ENCODE measurements at places on chromosomes 6 and 20. TPM values are rescaled to one million over a fixed set of nuclear protein-coding genes. Genes with fewer than 3 reads are reported as not detected.

The SLC4A11 gene
- total RNA-seq: 0.87 TPM

DNA sequence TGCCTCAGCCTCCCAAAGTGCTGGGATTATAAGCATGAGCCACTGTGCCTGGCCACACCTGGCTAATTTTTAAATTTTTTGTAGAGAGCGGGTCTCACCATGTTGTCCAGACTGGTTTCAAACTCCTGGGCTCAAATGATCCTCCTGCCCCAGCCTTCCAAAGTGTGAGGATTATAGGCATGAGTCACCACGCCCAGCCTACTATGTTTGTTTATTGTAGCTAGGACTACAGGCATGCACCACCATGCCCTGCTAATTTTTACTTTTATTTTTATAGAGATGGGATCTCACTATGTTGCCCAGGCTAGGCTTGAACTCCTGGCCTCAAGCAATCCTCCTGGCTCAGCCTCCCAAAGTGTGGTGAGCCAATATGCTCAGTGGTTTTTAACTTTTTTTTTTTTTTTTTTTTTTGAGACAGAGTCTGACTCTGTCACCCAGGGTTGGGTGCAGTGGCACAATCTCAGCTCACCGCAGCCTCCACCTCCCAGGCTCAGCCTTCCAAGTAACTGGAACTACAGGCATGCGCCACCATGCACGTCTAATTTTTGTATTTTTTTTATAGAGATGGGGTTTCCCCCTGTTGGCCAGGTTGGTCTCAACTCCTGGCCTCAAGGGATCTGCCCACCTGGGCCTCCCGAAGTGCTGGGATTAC is 12.0 kb upstream of the DDX43 start:
- DNase-seq: no peak

The SLC32A1 gene
- 1.3 TPM for total RNA-seq

DNA sequence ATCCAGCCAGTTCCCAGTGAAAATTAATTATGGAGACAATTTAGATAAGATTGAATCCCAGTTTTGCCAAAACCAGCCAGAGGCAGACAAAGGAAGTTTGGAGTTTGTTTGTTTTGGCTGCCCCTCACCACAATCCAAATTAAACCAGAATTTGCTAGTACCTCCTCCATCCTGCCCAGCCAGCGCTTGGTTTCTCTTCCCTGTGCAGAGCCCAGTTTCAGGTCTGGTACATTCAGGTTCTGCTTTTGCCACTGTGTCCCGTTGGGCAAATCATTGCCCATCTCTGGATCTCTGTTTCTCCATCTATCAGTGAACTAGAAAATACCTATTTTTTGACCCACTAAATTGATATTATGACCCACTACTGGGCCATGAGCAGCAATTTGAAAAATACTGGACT is 26.4 kb downstream of the FOXP4 start:
- DNase-seq: no peak

GRCh38 chr6:99879431-99879830 is 114.6 kb downstream of the MCHR2 start:
- no peak for DNase-seq

DNA sequence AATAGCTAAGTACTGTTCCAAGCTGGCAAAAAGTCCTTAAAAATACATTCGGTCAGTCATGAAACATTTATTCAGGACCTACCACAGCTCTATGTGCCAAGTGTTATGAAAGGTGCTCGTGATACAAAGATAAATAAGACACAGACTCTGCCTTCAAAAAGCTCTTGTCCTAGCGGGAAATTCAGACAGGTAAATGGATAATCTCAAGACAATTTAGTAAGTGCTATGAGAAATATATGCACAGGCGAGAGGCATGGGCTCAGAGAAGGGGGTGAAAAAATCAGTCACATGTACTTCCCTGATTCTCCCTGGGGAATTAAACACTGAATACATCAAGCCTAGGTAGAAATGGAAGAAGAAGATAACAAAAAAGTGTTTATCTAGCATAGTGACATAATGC is 49.8 kb upstream of the HEY2 start:
- no peak for DNase-seq

- peak; percentile 76 for DNase-seq
These were observed 87.4 kb downstream of the NOL4L start for GRCh38 chr20:32497589-32498224.

- DNase-seq: peak; percentile 60
These were observed 117.9 kb downstream of the CDH4 start for GRCh38 chr20:61369731-61370520.

DNA sequence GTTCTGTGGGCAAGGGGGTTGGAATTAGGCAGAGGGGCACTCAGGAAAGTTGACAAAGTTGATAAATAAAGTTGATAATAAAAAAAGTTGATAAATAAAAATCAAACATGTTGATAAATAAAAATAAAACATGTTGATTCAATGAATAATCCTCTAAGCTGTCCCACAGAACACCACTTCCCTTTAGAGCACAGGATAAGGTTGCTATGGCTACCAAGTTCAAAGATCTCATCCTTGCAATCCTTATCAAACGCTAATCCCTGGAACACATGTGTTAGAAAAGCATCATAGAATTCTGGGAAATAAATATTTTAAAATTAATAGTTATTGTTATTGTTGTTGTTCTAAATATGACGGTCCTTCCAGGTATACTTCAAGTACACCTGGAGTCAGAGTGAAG is 33.9 kb downstream of the MBOAT1 start:
- DNase-seq: no peak

- no peak for DNase-seq
These were observed 3.5 kb upstream of the FABP7 start for GRCh38 chr6:122775975-122776374.

The RSPH3 gene
- total RNA-seq: 9.6 TPM

GRCh38 chr20:56587307-56588041 is 41.6 kb upstream of the TFAP2C start:
- no peak for DNase-seq

DNA sequence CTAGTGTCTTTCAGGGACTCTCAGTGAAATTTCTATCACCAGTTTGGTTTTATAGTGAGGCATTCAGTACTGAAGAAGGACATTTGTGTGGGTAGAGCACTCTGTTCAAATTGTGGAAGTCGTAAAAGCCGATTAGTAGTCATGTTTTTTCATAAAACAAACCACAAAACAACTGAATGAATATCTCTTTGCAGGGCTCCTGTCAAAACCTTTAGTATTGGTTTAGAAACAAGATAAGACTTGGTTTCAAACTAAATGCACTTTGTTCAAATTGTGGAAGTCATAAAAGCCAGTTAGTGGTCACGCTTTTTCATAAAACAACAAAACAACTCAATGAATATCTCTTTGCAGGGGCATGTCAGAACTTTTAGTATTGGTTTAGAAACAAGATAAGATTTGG is 23.8 kb downstream of the ADGRF4 start:
- DNase-seq: no peak

- no peak for DNase-seq
These were observed 23.5 kb downstream of the TAF4 start for GRCh38 chr20:62042025-62042820.

- no peak for DNase-seq
These were observed 168.7 kb upstream of the LRFN2 start for GRCh38 chr6:40755749-40756452.

The LTV1 gene
- total RNA-seq: 6.2 TPM

The OLIG3 gene
- total RNA-seq: not detected

DNA sequence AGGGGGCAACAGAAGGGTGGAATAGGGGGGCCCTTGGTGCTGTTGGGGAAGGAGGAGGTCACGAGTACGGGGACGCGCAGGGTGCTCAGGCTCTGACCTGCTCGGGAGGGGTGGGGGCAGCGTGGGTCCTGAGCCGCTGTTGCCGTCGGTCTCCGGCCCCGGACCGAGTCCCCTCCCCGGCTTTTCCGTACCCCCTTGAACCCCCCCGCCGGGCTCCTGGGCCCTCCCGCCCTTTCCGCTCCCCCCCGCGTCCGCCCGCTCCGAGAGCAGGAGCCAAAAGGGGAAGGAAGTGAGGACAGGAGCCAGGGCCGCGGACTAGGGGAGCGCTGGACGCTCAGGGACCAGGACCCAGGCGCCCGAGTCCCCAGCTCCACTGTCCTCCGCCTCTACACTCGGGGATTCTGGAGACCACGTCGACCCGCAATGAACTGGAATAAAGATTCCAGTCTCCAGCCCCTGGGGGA is at the start of gene RGL2:
RGL2 (minus strand) TSS at position 170 of the 464 bp plus-strand sequence. CDS start 332 bp downstream, outside the sequence.
- no peak for DNase-seq

The PTCRA gene
- total RNA-seq: not detected

- no peak for DNase-seq
These were observed 93.4 kb upstream of the SLC2A12 start for GRCh38 chr6:134145786-134146185.

The POPDC3 gene
- total RNA-seq: 6.4 TPM

- no peak for DNase-seq
These were observed 9.0 kb upstream of the MLIP start for GRCh38 chr6:54102238-54102637.

The PRDM1 gene
- total RNA-seq: 63.4 TPM

GRCh38 chr20:59701236-59701635 is 96.9 kb downstream of the PHACTR3 start:
- DNase-seq: no peak

The MYBL2 gene
- total RNA-seq: 190 TPM

The C2 gene
- total RNA-seq: 0.29 TPM

The IFT52 gene
- 61.7 TPM for total RNA-seq

- DNase-seq: peak; percentile 61
These were observed 859 bp upstream of the KIF25 start for GRCh38 chr6:167996424-167997199.

All from endodermal cell (in vitro differentiated cells).